ENCODE measurements at places on chromosomes 4 and X.

DNA sequence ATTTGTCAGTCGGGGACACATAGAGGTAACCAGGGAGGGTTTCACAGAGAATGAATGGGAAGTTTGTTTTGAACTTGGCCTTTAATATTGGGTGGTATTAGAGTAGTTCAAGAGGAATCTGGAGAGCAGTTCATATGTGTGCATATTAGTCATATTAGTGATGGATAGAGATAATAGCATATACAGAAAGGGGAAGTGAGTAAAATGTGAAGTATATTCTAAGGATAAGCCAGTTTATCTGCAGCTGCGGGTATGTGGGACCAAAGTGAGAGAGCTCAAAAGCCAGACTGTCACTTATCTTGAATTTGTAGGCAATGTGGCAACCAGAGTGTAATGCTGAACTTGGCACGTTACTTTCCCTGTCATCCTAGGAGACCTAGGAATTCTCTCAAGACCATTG, 169.9 kb downstream of the AFF2 start:
- DNase-seq = no peak

DNA sequence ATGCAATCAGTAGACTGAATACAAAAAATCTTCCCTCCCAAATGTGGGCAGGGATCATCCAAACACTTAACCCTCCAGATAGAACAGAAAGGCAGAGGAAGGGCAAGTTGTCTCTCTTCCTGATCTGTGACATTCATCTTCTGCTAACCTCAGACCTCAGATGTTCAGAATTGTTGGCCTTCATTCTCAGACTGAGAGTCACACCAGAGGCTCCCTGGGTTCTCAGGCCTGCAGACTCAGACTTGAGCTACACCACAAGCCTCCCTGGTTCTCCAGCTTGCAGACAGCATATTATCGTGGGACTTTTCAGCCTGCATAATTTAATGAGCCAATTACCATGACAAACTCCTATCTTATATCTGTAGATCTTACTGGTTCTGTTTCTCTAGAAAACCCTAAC, 1471.6 kb upstream of the ADGRL3 start:
- DNase-seq = no peak

GRCh38 chrX:150161193-150161592, 201.9 kb upstream of the MAMLD1 start:
- DNase-seq = no peak

DNA sequence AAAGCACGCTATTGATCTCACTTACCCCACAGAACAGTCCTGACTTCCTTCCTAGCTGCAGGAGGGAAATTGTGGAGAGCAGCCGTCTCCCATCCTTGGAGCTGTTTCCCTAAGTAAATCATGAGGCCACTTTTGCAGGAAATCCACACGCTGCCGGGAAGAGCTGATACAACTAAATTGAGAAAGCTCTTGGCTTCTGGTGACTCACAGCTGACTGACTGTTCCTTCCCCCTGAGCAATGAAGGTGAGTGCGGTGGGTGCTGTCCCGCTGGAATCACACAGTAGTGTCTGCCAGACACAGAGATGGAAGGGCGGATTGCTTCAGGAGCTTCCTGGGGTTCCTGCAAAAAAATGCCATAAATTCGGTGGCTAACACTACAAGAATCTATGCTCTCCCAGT, 268.9 kb downstream of the ASMT start:
- DNase-seq = no peak

DNA sequence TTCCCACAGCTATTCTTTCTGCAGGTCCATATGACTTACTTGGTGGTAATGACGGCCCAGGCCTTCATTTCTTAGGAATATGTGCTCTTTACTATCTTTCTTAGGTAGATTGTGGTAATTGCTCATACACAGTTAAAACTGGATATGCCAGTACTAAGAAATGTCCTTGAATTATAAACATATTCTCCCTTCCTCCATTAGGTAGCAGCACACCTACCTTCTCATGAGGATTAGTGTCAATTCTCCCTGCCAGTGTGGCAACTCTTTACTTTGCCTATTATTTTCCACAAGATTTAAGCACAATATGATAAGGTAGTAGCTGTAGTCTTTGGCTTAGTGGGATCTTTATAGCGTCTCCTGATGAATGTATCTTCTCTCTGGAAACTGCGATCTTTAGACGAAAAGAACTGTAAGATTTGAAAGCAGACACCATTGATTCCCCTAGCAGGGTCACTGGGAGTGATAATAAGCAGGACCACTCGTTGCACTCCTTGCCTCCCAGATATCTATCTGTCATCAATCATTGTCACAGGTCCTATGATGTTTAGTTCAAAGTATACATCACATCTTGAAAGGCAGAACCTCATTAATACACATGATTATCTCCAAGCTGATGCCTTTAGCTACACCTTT, 1240.7 kb downstream of the C4orf33 start:
- DNase-seq = no peak

GRCh38 chrX:40897718-40898270, 162.5 kb upstream of the MED14 start:
- DNase-seq = no peak

DNA sequence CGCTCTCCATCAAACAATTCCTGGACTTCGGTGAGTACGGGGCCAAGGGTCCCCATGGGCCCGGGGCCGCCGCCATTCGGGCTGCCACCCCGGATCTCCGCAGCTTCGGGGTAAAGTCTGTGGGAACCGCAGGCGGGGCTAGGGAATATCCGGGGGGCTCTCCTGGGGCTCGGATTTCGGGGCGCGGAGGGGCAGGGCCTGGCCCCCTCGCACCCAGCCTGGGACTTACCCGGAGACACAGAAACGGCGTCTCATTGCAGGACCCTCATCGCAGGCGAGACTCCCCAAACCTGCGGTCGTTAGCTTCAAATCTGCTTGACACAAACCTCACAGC, 413 bp downstream of the PDK3 start:
- no peak for DNase-seq

- DNase-seq = no peak
Measured at GRCh38 chrX:20066968-20067708, 49.6 kb downstream of the MAP7D2 start.

GRCh38 chr4:184574861-184575260, 74.4 kb downstream of the CASP3 start:
- no peak for DNase-seq

GRCh38 chrX:40076750-40077575, 20.8 kb downstream of the BCOR start:
- DNase-seq = no peak

- no peak for DNase-seq
Measured at GRCh38 chr4:66225539-66225938, 555.2 kb upstream of the EPHA5 start.

DNA sequence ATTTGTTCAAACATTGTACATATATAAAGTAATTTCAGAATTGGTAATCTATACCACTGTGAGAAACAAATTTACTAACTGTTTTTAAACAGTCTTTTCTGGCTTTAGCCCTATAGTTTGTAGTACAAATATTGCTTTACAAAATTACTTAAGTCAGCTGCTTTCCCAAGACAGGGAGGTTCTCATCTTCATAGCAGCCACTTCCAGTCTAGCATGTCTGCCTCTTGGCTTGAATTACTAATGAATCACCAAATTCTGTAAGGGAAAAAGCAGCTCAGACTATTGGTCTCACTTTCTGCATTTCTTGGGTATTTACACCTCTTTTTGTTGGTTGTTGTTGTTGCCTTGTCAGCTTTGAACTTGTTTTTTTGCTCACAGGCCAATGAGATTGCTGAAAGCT, 187.2 kb downstream of the NPFFR2 start:
- DNase-seq = no peak

DNA sequence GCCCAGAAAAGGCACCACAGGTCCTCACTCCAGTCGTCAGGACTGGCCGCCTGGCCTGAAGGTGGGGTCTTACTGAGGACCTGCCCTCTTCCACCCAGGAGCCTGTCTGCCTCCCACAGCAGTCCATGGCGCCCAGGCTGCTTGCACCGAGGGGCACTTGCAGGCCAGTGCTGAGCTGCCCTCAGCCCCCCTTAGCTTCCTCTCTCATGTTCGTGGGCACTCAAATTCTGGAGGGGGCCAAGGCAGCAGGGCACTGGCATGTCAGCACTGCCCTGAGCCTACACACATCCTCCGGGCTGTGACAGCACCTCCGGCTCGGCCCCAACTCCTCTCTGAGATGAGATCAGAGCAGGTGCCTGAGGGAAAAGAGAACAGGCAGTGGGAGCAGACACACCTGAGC, 27.2 kb upstream of the ZBTB33 start:
- DNase-seq = no peak

DNA sequence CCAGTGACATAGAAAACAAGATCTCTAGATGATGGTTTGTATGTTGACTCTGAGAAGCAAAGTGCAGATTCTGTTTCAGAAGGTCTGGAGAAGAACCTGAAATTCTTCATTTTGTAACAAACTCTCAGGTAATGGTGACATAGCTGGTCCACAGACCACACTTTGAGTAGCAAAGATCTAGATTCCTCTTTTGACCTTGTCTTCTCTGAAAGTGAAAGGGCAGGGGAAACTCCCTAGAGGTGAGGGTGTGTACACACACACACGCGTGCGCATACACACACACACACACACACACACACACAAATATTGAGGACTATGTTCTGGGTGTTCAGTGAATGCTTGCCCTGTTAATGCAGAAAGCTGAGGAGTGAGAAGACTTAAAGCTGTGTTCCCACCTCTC, 110.1 kb downstream of the NHSL2 start:
- no peak for DNase-seq

- no peak for DNase-seq
Measured at GRCh38 chrX:47623540-47624027, 3.9 kb upstream of the SYN1 start.

- no peak for DNase-seq
Measured at GRCh38 chr4:16278178-16278577, 51.9 kb upstream of the TAPT1 start.

GRCh38 chr4:73620115-73620792, at the start of gene RASSF6:
RASSF6 (minus strand) TSS chr4:73620436; CDS start chr4:73611795, 8,641 bp downstream.
- no peak for DNase-seq

- no peak for DNase-seq
Measured at GRCh38 chrX:51697397-51697796, 12.9 kb upstream of the CENPVL1 start.

- no peak for DNase-seq
Measured at GRCh38 chrX:85501349-85501748, 121.9 kb upstream of the POF1B start.

All from stimulated activated CD8-positive, alpha-beta memory T cell treated with anti-CD3 and anti-CD28 coated beads, Interleukin-7, amount 100 ng/mL, for 1 hour (primary cell).